ENCODE measurements at places on chromosomes 5 and 9.

- ATAC-seq, result no peak
These were observed 133.1 kb downstream of the DOCK8 start for GRCh38 chr9:347667-348292.

GRCh38 chr9:134046894-134047681 lies 20.7 kb downstream of the BRD3 start:
- no peak for ATAC-seq

- ATAC-seq, result no peak
These were observed 96.7 kb upstream of the SMIM23 start for GRCh38 chr5:171688696-171689495.

- ATAC-seq, result no peak
These were observed 15.0 kb downstream of the SMAD5 start for GRCh38 chr5:136147632-136148031.

DNA sequence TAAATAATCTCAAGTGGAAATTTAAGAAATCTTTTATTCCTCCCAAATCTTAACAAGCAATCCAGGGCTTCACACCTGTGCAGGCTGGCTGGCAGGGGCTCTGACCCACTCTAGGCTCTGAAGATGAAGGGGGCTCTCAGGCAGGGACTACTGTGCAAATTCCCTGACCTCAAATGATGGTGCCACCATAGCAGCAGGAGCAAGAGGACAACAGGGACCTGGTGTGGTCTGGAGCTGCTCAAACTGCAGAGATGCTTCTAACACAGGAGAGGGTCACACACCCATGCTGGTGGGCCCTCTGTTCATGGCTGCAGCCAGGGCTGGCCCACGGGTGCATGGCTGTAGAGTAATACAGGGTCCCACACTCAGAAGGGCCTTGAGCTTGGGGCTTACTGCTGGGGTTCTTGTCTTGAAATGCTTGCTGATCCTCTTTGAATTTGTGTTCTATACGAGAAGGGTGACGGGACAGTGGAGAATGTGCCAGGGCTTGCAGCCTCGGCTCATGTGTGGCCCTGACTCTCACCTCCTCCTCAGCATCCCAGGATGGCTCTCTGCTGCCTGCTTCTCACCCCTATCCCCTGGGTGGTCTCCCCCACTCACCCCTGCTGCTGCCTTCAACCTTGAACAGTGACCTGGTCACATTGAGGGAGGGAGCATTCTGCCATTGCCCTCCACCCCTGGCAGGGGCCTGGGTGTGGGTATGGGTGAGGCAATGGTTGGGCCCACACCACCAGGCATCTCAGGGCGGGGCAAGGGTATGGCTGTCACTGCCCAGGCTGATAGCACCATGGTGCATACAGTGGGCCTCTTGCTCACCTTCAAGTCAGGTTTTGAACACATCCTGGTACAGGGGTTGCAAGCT lies 191.7 kb downstream of the FSTL4 start:
- no peak for ATAC-seq

DNA sequence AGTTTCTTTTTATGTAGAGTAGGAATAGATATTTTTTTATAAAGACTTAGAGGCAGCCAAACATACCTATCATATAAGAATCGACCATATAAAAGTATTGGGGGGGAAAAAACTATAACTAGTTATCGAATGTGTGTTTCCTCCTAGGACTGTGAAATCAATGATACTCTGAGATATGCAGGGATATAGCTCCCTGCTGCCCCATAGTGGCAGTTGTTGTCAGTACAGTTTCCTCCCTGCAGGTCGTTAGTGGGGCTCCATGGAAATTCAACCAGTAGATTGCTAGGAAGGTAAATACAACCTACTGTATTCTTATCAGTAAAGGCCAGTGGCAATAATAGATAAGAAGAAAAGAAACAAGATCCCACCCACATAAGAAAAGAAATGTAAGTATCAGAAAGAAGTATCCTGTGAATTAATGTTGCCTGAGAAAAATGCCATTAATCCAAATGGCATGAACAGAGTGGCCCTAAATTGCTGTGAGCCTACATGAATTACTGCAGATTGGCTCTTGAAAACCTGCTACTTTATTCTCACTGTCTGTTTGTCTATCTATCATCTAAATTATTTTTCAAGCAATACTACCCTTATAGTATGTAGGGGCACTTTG lies 136.9 kb upstream of the FBN2 start:
- peak; percentile 43 for ATAC-seq

- ATAC-seq, result no peak
These were observed 280.1 kb downstream of the MAST4 start for GRCh38 chr5:66876266-66876807.

DNA sequence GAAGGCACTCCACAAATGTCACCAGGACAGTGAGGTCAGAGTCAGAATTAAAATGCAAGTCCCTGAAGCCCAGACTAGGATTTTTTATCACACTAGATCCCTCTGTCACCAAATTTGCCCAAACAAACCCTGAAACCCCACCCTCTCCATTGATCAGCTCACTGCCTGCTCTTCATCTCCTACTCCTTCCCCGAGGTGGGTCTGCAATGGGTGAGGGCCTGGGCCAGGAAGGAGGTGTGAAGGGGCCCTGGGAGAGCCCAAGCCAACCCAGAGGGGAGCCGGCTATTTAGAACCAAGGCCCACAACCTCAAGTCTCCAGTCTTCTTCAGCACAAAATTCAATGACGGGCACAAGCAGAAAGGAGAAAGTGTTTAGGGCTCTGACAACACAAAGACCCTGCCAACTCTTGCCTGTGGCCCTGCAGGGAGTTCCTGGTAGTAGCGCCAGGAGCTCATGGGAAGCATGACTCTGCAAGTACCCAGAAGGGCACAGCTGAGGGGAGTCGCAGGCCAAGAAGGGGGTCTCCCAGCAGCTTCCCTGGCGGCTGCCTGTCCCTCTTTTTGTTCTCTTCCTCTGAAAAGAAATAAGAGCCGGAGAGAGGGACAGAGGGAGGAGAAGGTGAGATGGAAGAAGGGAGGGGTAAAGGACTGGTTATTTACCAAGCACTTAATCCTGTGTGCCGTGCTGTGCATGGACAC lies 5.5 kb downstream of the FOXI1 start:
- no peak for ATAC-seq

DNA sequence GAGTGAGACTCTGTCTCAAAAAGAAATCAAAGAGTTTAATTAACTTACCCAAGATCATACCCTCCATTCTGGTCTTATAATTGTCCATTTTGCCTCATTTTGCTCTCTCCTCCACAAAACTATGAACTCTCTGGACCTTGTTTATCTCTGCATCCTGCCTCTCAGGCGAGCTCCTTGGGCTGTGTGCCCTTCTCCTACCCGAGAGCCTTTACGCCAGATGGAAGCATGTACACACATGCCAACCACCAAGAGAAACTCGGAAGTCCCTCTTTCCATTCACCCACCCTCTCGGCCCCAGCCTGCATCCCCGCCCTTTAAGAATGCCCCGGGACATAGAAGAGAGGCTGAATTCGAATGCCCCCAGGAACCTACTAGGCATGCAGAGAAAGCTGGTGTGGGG lies 25.9 kb downstream of the CPLX2 start:
- no peak for ATAC-seq

DNA sequence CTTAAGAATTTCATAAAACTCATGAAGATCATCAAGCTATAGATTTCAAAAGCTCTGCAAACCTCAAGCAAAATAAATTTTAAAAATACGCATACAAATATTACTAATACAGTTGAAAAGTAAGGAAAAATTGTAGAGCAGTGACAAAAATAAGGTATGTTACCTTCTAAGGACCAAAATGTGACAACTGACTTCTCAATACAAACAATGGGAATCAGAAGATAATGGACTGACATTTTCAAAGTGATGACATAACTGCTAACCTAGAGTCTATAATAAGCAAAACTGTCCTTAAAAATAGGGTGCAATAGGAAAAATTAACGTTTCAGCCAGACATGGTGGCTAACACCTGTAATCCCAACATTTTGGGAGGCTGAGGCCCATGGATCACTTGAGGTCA lies 27.1 kb downstream of the RMI1 start:
- ATAC-seq, result no peak

- ATAC-seq, result no peak
These were observed 290.1 kb downstream of the ZSWIM6 start for GRCh38 chr5:61622156-61622555.

- no peak for ATAC-seq
These were observed 87.6 kb downstream of the S1PR3 start for GRCh38 chr9:89078860-89079259.

DNA sequence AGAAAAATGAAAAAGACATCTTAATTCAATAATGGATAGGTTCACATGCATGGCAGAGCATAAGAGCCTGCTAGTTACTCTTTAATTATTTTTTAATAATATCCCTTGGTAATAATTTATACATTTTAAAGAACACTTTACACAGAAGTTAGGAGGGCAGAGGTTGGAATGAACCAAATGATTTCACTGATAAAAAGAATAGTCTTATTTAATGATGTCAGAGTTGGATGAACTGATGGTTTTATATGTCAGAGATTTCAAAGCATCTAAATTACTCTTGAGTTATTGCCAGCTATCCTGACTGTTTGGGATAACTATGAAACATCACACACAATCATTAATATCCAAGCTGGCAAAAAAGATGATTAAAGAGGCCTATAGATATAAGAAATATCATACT lies 244.8 kb downstream of the CSNK1G3 start:
- no peak for ATAC-seq

GRCh38 chr5:103391659-103392058 lies 133.1 kb downstream of the MACIR start:
- ATAC-seq, result no peak

DNA sequence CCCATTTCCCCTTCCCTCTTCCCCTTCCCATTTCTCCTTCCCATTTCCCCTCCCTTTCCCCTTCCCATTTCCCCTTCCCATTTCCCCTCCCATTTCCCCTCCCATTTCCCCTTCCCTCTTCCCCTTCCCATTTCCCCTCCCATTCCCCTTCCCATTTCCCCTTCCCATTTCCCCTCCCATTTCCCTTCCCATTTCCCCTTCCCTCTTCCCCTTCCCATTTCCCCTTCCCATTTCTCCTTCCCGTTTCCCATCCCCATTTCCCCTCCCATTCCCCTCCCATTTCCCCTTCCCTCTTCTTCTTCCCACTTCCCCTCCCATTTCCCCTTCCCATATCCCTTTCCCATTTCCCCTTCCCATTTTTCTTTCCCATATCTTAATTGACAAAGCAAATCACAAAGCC lies 109.0 kb downstream of the OLFM1 start:
- ATAC-seq, result no peak

- ATAC-seq, result no peak
These were observed 7.8 kb downstream of the GZMA start for GRCh38 chr5:55110217-55110616.

GRCh38 chr9:114612272-114612923 lies 1.3 kb downstream of the TMEM268 start:
- ATAC-seq, result no peak

DNA sequence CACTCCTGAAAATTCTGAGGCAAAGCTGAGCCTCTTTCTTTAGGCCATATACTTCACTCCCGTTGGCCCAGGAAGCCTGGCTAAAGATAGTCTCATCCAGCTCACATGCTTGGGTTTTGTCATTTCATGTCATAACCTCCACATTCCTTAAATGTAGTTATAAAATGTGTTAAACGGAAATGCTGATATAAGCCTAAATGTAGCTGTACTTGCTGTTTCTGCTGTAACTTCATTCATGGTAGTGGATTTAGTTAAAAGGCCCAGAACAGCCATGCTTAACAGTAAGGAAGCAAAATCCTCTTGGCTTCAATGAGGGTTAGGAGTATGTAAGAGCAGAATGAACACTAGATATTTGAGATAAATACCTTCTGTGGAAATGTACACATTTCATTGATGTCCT lies 135.8 kb upstream of the TMEM161B start:
- ATAC-seq, result no peak

DNA sequence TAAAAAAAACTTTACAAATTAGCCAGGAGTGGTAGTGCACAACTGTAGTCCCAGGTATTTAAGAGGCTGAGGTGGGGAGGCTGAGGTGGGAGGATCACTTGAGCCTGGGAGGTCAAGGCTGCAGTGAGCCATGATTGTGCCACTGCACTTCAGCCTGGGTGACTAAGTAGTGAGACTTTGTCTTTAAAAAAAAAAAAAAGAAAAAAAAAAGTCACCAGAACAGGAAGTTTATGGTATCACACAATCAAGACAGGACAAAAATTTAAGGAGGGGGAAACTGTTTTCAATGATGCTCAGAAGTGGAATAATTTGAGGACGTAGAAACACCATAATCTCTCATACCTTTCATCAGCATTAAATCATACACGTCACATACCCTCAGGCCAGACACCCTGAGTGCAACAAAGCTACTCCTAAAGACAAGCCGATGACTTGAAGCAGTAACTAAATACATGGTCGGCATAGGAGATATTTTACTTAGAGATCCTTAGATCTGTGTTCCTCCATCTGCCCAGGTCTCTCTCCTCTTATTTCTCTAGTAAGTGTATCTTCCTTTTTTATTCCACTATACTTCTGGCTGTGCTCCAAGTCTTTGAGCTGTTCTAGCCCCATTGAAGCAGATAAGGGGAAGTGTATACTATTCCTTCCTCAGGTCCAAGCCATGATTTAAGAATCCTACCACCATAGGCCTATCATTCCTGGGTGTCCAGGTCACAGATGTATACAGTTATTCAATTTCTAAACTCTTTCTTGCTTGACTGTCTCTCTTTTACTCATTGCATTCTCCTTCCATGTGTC lies 91.3 kb upstream of the APC start:
- no peak for ATAC-seq

DNA sequence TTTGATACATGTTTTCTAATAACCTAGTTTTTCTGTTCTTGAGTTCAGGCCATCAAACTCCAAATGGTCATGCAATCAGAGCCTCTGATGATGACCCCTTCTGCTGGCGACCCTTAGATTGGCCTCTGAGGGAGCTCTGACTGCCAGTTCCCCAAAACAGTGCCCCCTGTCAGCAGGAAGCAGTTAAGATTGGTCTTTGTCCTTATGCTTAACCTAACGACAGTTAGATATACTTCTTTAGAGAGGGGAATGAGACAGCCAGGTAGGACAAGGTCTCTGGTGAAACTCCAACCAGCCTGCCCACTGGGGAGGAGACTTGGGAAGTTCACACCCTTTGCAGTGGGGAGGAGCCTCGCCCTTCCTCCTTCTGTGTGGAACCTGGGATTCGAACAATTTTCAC lies 390.4 kb upstream of the KIF2A start:
- ATAC-seq, result no peak

DNA sequence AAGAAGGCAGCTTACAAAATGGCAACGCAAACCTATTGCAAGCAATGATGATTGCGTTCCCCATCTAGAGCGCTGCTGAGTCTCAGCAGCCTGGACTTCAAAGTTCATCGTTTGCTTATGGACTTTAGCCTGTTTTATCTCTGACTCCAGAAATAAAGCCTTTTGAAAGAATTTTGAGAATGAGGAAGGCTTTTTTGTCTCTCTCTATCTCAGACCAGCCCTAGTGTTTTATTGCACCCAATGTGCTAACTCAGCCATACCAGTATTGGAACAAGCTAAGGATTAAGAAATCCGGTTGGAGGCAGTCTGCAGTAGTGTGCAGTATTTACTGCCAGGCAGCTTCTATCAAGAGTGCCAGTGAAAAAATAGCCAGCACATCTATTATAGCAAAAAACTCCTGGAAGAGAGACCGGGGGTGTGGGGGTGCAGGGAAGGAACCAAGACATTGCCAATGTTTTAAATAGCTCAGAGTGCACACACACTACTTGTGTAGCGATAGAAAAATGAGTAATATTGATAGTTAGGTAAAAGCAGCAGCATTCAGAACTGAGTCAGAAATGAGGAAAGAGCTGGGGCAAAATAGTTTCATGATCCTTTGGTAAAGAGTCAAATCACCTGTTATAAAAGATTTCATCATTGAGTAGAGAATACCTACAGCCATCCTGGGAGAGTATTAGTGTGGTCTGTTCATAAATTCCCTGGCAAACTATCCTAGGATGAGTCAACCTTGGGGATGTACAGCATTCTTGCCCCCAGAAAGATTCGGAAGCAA lies 219.0 kb downstream of the ZNF608 start:
- ATAC-seq, result peak; percentile 46

GRCh38 chr5:77087484-77088261 lies 588 bp upstream of the ZBED3 start:
- ATAC-seq, result no peak

Data from activated T-helper 17 cell treated with anti-CD3 and anti-CD28 coated beads, Interleukin-2, amount 50 U/mL, for 72 hours (primary cell).